NCI-H1436 treated with DMSO at 0.1 percent for 48 hours (cell line): ENCODE measurements at places on chromosomes 5 and 9.

DNA sequence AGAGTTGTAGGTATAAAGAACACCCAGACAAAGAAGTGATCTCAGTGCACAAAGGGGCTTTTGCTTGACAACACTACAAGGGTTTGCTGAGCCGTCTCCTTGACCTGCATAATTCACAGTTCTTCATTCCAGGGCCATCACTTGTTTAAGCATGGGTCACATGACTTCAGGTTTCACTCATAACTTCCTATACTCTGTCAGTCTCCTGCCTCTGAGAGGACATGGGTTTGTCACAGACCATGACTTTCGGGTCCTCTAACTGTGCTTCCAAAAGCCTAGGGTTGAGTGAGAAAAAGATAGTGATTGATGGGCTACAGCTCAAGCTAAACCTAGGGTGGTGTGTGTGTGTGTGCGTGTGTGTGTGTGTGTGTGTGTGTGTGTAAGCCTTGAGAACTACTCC is 166.4 kb downstream of the CDH6 start:
- no peak for DNase-seq

DNA sequence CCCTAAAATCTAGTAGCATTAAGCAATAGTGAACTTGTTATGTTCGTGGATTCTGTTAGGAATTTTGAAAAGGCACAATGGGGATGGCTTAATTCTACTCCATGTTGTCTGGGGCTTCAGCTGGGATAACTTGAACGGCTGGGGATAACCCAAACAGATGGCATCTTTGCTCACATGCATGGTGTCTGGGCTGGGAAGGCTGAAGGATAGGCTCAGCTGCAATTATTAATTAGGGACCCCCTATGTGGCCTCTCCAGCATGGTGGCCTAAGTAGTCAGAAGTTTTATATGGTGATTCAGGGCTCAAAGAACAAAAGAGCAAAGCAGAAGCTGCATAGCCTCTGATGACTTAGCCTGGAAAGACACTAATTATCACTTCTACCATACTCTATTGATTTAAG is 551.1 kb downstream of the PSAT1 start:
- no peak for DNase-seq

- DNase-seq, result no peak
Measured at GRCh38 chr5:180558232-180558631, 33.1 kb downstream of the SCGB3A1 start.

GRCh38 chr9:78781681-78782080 is 484.8 kb downstream of the PSAT1 start:
- no peak for DNase-seq

DNA sequence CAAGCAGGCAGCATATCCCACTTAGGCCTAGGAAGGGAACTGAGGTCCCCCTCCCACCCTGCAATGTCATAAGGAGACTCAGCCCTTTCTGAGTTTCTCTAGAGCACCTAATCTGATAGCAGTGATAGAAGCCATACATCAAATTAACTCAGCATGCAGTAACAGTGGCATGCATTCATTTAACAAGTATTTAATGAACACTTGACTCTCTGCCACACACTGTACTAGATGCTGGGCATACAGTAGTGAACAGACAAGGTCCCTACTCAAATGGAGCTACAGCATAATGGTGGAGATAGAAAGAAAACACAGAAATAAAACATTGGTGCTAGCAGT is 58.6 kb downstream of the SLC22A5 start:
- DNase-seq, result peak; percentile 29

- DNase-seq, result no peak
Measured at GRCh38 chr9:121696930-121697329, 45.5 kb downstream of the DAB2IP start.
